ENCODE measurements at places on chromosomes 3 and 15. TPM values are rescaled to one million over a fixed set of nuclear protein-coding genes. Genes with fewer than 3 reads are reported as not detected.
A peak's percentile ranks its signal among the peaks of the same experiment; 100 is the strongest.

DNA sequence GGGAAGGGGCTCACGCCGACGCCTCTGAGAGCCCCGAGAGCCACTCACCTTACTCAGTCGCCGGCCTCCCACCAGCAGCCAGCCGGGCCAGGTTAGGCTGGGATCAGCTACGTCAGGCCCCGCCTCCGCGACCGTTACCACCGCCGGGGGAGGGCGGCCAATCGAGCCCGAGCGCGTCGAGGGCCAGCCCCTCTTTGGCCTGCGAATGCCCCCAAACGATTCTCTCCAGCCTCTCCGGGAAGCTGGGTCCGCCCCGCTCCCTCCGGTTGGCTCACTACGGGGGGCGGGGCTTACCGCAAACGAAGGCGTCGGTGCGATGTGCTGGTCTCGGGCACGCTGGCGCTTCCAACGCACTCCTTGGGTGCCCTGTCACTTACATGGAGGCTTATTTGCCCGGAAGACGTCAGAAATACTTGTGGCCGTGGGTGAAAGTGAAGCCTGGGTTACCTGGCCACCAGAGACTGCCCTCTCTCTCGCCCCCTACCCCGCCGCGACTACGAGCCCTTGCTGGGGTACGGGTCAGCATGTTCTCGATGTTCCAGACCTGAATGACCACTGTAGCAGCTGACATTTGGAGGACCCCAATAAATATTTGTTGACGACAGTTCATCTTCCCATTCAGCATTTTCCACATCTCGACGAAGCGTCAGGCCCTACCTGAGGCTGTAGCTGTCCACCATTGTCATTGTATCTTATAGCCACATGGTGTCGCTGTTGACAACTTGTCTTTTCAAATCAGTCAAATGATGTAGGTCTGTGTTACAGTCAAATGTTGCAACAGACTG is at the start of gene CEP70:
TSS of gene CEP70 (minus strand) at position 111 of the 785 bp plus-strand sequence. CDS start 21,333 bp downstream, outside the sequence.
- DNase-seq = peak; percentile 97

DNA sequence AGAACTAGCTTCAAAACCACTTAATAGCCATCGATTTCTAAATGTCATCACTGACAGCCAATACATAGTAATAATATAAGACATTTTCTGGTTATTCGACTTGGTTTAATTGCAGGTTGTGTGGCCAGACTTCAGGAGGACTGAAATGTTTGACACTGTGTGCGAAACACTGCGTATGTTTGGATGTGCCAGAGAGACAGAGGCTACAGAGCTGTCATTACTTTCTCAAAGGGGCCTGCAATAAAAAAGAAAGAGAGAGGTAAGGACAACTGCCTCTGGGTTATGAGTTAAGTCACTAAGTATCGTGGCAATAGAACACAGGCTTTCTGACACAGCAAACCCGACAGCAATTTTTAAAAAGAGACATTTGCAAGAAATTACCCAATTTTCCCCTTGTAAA is 882 bp downstream of the LMOD3 start:
- DNase-seq = no peak

GRCh38 chr15:49877873-49878521 is 241.0 kb downstream of the ATP8B4 start:
- peak; percentile 55 for DNase-seq

The SCN5A gene
- 0.77 TPM for polyA plus RNA-seq

DNA sequence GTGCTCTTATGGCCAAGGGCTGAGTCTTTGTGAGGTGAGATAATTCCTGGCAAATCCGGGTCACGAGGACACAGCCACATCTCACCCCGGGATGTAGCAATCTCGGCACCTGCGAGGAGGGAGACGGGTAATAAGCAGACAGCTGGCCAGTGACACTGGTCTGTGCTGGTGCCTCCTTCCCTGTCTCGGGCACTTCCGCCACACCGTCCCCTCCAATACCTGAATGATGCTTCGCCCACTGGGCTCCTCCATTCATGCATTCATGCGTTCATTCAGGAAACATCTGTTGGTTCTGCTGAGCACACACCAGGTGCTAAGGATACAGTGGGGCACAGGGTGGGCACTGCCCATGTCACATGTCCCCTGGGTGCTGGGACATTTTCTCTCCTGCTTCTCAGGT is 60.1 kb downstream of the ATP10A start:
- DNase-seq = peak; percentile 65

GRCh38 chr3:25747033-25747432 is 36.2 kb downstream of the NGLY1 start:
- no peak for DNase-seq

- DNase-seq = no peak
Measured at GRCh38 chr3:160618363-160618762, 53.0 kb upstream of the KPNA4 start.

The FBXO40 gene
- polyA plus RNA-seq = not detected

DNA sequence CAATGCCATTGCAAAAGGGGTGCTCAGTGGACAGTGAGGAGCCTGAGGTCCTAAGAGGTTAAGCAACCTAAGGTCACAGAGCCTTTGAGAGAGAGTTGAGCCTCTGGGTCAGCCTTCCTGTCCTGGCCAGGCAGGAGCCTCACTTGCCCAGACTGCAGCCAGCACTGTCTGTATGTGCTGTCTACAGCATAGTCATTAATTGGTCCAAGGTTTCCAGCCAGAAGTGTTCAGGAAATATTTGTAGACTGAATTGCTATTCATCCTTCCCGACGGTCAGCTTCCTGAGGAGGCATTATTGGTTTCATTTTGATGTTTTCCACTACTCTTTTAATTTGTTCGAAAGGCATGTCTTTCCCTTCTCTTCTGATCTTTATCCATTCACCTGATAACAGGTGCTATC is 8.1 kb downstream of the SEC13 start:
- no peak for DNase-seq

GRCh38 chr3:116639641-116640040 is 69.9 kb upstream of the TUSC7 start:
- no peak for DNase-seq

GRCh38 chr3:32816439-32817256 is 1.1 kb upstream of the TRIM71 start:
- DNase-seq = peak; percentile 79

The AADACL2 gene
- not detected for polyA plus RNA-seq

The TLR9 gene
- not detected for polyA plus RNA-seq

GRCh38 chr3:19457449-19457848 is 309.1 kb downstream of the KCNH8 start:
- no peak for DNase-seq

The STRIT1 gene
- 1.3 TPM for polyA plus RNA-seq

DNA sequence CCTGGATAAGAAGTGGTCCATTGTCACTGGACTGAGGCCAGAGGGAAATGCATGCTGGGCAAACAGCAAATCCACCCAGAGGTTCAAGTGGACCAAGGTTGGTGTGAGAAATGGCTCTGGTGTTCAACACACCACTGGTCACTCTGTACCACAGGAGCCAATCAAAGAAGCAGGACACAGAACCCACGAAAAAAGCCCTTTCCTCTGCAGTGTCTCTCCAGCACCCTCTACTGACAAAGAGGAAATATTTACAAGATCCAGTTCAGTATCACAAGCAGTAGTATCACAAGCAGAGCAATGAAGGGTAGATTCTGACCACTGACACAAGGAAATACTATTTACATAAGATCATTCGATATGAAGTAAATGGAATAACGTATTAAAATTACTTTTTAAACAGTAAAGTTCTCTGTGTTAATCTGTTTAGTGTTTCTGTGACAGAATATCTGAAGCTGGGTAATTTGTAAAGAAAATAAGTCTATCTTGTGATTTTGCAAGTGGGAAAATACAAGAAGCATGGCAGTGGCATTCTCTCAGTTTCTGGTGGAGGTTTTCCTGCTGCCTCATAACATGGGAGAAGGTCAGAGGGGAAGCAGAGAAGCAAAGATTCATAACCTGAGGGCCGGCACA is 390.7 kb downstream of the EFHB start:
- DNase-seq = no peak

GRCh38 chr3:115685097-115685496 is 61.8 kb downstream of the GAP43 start:
- no peak for DNase-seq

The SLC35G2 gene
- 1.1 TPM for polyA plus RNA-seq

The RPP25 gene
- polyA plus RNA-seq = 6.5 TPM

- no peak for DNase-seq
Measured at GRCh38 chr3:33377931-33378330, 62.3 kb downstream of the UBP1 start.

The GP5 gene
- polyA plus RNA-seq = not detected

The CLDN16 gene
- not detected for polyA plus RNA-seq

The ZPLD1 gene
- not detected for polyA plus RNA-seq

The RPL35A gene
- polyA plus RNA-seq = 3,399 TPM

The TNFSF10 gene
- polyA plus RNA-seq = 8.0 TPM

The PPP2R3A gene
- polyA plus RNA-seq = 3.4 TPM

DNA sequence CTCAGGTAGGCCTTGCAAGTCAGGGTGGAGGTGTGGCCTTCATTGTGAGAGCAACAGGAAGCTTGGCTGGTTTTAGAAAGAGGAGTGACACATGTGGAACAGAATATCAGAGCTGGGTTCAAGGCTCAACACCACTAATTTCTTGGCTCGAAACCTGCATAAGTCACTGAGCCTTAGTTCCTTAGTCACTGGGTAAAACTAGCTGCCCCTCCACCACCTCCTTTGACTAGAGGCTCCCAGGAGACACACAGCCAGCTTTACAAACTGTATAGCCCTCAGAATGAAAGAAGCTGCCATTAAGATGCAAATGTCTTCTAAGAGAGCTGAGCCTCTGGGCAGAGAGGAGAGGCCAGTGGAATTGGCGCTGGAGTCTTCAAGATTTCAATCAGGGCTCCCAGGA is 67.7 kb downstream of the CERS3 start:
- DNase-seq = no peak

GRCh38 chr3:59535791-59536221 is 486.0 kb upstream of the CFAP20DC start:
- no peak for DNase-seq

GRCh38 chr3:65915477-65915876 is 123.2 kb downstream of the MAGI1 start:
- DNase-seq = no peak

The AGBL1 gene
- polyA plus RNA-seq = not detected

The LACTB gene
- 20.9 TPM for polyA plus RNA-seq

- no peak for DNase-seq
Measured at GRCh38 chr3:12724794-12725193, 34.3 kb downstream of the TMEM40 start.

DNA sequence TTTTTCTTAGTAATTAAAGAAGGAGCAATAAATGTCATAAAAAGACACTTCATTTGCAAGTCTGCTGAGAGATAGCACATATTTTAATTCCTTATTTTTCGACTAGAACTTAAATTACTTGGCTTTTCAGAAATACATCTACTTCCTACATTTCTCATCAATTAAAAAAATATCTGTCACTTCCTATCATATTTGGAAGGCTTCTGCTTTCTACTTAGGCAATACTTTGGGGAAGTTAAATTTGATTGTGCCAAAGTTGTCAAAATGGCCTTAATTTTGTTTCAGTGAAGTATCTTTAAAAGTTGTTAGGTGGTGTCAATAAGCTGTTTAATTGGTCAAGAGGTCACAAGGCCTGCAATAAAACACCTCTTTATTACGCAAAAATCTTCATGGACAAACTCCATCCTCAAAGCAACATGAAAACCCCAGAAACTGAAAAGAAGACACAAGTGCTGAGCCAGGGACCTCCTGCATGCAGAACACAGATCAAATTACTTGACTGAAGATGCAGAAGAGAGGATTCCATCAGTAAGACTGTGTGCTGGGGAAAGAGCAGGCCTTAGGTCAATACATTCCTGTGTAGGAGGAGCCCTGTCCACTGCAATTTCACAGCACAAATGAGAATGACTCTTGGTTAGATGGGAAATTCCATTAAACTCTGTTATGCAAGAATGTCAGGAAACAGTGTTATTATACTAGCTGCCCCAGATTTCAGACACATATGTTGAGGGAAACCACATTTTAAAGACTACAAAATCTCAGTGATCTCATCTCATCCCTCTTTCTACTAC is 48.0 kb upstream of the FSTL1 start:
- no peak for DNase-seq

DNA sequence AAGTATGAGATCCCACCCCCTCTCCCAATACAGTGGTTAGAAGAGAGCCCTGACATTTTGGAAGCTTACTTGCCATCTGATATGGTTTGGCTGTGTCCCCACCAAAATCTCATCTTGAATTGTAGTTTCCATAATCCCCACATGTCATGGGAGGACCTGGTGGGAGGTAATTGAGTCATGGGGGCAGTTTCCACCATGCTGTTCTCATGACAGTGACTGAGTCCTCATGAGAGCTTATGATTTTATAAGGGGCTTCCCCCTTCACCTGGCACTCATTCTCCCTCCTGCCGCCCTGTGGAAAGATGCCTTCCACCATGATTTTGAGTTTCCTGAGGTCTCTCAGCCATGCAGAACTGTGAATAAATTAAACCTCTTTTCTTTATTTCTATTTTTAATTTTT is 28.8 kb upstream of the HES1 start:
- no peak for DNase-seq

- no peak for DNase-seq
Measured at GRCh38 chr3:19931767-19932188, 2.2 kb downstream of the EFHB start.

Data from aorta (tissue), 5 donors.